ENCODE measurements at places on chromosomes 3 and 15. TPM values are rescaled to one million over a fixed set of nuclear protein-coding genes. Genes with fewer than 3 reads are reported as not detected.

Gene WDR93
- total RNA-seq = 0.17 TPM

Gene ZNF106
- 109 TPM for total RNA-seq

Gene LRRIQ4
- total RNA-seq = under 0.01 TPM

Gene GABRG3
- not detected for total RNA-seq

Gene PRRT3
- total RNA-seq = 3.8 TPM

Gene CKMT1A
- not detected for total RNA-seq

All from fibroblast of lung (primary cell).